Right cardiac atrium (tissue), 5 donors: ENCODE measurements at places on chromosomes 2 and 18.

- no peak for DNase-seq
Observed at GRCh38 chr2:211564441-211564840, 974.2 kb downstream of the ERBB4 start.

- DNase-seq: no peak
Observed at GRCh38 chr2:1609485-1610095, 134.7 kb downstream of the PXDN start.

- DNase-seq: peak; percentile 91
Observed at GRCh38 chr2:160492401-160493226, 993 bp downstream of the RBMS1 start.

DNA sequence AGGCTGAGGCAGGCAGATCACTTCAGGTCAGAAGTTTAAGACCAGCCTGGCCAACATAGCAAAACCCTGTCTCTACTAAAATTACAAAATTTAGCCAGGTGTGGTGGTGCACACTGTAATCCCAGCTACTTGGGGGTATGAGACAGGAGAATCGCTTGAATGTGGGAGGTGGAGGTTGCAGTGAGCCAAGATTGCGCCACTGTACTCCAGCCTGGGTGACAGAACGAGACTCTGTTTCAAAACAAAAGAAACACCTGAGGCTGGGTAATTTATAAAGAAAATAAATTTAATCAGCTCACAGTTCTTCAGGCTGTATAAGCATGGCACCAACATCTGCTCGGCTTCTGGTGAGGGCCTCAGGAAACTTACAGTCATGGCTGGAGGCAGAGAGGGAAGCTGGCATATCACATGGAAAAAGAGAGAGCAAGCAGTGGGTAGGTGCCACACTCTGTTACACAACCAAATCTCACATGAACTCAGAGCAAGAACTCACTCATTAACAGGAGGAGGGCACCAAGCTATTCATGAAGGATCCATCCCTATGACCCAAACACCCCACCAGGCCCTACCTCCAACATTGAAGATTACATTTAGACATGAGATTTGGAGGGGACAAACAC is 244.1 kb upstream of the RBBP8 start:
- no peak for DNase-seq

DNA sequence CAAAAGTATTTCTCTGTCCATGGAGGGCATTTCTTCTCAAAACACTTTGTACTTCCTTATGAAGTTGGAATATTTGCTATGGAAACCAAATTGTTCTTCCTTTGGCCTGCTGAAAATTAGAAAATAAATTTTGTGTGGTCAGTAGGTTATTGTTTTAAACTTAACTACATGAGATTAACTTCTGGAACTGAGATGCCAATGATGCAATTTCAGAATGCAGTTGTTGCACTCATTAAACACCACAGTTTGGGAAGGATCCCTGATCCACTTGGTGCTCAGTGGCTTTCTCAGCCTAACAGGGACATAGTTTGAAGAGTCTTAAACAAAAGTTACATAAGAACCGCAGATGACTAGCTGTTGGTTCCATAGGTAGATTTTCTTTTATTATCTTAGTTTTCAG is 23.3 kb upstream of the IL1R1 start:
- no peak for DNase-seq

DNA sequence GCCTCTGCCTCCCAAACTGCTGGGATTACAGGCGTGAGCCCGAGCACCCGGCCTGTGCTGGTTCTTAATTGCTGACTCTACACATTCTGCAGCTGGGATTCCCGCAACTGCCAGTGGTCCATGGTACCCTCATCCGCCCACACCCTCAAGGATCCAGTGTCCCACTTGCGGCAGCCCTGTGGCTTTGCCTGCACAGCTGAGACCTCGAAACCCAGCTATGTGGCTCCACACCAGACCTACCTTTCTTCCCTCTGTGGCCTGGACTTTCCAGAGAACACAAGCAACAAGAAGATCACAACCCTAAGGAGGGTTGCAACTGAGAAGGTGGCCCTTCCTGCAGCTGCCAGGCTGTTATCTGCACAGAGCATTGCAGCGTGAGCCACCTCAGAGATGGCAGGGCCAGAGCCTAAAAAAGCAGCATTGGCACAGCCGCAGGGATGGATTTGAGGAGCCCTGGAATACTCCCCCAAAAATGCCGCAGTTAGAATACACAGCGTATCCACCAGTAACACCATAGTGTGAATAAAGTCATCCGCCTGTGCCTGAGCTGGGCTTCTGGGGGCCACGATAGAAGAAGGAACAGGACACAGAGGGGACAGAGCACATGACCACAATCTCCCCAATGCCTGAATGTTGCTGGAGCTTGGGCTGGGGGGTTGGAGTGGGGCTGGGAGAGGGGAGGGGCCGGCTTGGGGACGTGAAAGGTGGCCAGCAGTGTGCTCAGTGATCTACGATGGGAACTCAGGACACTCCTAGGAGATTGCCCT is 1.9 kb downstream of the GPR55 start:
- no peak for DNase-seq

GRCh38 chr2:169716938-169717690 is 16.5 kb upstream of the KLHL23 start:
- DNase-seq: no peak

DNA sequence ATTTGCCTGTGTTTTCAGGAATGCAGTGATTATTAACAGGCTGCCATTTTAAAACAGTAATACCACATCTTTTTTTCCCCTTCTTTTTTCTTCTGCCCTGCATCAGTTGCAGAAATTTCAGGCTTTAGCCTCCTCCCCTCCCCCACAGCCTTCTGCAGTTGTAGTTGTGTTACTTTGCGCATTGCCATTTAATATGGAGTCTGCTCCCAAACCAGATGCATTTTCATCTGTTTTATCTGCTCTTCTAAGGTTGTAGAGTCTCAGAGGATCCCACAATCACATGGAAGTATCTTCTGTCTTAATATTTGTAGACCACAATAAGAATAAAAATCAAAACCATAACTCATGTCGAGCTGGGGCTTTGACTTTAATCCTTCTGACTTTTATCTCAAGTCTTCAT is 3.8 kb downstream of the ASXL3 start:
- DNase-seq: no peak

DNA sequence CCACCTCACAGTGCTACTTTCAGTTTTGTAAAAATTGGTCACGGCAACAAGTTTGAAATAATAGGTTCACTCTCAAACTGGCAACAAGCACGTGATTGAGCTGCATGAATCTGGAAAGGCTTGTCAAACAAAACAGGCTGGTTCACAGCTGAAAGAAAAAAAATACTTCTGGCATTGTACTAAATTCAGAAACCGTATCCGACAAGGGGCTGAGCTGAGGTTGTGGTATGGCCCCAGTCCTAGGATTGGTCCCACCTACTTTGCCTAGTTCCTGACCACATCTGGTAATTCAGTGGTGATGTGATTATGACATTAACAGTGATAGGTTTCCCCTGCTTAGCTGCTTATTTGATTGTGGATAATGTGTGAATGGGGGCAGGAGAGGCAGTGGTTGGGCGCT is 326.5 kb upstream of the THUMPD2 start:
- DNase-seq: no peak

- DNase-seq: peak; percentile 73
Observed at GRCh38 chr2:217827430-217828201, 175.2 kb downstream of the TNS1 start.

DNA sequence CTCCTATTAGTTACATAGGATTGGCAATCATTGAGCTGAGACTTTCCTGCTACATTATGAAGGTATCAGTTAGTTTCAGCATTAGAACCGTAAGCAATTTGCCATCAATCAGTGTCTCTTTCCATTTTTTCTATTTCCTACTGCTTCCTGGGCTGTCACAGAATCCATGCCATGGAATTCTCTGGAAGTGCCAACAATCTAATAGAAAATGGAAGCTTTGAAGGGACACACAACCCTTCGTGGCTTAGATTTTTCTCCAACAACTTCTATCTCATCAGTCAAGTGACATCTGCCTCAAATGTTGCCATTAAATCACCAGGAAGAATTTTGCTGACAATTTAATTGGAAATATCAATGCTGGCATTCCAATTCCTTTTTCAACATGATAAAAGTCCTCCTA is 183.5 kb upstream of the PARD3B start:
- DNase-seq: no peak

DNA sequence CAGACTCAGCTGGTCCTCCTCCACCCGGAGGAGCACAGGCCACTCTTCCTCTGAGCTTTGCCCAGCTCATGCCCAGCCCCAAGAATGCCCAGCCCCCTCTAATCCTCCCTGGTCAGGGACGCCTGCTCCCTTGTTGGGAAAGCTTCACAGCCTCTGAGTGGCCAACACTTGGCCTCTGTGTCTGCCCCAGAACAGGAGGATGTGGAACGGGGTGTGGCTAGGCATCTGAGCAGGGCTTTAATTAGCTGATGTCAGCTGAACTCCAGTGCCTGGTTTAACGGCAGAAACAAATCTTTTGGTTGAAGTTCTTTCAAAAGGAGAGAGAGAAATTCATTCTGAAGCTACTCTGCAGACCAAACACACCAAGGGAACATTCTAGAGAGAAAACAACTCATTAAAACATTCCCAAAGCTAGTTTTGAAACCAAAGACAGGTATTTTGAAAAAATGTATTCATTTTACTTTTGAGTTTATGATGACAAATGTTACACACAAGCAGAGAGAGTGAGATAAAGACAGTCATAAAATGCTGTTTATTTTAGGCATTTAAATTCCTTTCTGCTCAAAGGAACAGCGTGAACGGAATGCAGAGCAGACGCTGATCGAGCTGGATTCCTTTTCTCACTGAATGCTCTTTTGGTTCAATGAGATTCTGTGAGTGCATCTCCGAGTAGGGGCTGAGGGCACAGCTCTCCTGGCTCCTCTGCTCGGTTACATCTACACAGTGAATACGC is 63.8 kb downstream of the RTP5 start:
- DNase-seq: no peak

DNA sequence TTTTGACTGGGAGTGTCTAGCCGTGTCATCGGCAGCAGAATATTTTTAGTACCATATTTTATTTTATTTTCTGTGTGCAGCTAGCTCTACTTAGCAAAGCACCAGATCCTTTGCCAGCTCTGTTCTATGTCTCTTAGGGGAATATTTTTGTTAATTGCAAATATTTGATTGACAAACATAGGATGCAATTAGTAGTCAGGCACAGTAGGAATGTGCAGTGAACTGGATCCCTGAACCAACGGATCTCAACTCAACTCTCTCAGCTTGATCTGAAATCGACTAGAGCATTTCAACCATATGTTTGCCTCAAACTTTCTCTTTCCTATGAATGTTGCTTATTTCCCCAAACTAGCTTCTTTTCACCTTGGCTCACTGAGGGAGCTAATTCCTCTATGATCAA is 998.0 kb upstream of the FANCL start:
- DNase-seq: no peak

DNA sequence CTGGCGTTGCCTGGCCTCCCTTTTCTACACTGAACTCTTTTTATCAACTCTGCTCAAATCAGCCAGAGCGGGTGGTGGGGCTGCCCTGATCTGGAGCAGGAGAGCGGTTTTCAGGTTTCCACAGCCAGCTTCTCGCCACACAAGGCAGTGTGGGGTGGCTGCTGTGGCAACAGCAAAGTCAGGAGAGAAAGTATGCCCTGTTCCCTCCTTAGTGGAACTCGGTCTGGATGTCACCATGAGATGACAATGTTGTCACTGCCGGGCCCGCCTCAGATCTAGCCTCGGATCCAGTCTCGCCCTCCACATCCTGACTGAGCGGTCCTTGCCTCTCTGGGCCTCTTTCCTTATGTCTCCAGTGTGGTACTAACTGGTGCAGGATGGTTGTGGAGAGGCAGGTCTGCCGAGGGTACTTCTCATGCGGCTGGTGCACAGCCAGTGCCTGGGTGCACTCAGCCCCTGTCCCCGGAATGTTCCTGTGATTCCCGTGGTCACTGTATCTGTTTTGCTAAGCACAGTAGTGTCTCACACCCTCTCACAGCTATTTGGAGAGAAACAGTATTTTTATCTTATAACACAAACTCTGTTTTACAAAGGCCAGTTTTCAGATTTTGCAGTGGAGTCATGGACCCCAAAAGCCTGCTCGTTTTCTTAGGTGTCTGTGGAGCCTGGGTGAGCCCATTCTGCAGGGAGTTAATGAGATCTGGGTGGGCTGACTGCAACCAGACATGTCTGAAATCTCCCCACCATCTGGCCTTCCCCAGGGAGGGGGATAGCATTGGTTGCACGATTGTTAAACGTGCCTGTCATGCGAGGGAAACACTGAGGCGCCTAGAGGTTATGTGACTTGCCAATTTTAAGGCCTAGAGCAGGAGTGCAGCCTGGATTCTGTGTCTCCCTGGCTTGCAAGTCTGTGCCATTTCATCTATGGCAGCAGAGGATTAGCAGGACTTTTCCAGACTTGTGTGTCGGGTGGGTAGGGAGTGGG is 261.1 kb upstream of the AGAP1 start:
- DNase-seq: no peak

GRCh38 chr2:127115471-127116199 is 8.7 kb upstream of the BIN1 start:
- DNase-seq: no peak

- DNase-seq: no peak
Observed at GRCh38 chr2:149692961-149693396, 105.4 kb upstream of the MMADHC start.
